ENCODE measurements at places on chromosomes 12 and 14. TPM values are rescaled to one million over a fixed set of nuclear protein-coding genes. Genes with fewer than 3 reads are reported as not detected.

The IFT81 gene
- 4.0 TPM for total RNA-seq

The PSMB11 gene
- total RNA-seq = not detected

The LHX5 gene
- not detected for total RNA-seq

The ATXN7L3B gene
- total RNA-seq = 12.2 TPM

The ACOT6 gene
- not detected for total RNA-seq

The CLEC1B gene
- not detected for total RNA-seq
